ENCODE measurements at places on chromosomes 12 and 14.

DNA sequence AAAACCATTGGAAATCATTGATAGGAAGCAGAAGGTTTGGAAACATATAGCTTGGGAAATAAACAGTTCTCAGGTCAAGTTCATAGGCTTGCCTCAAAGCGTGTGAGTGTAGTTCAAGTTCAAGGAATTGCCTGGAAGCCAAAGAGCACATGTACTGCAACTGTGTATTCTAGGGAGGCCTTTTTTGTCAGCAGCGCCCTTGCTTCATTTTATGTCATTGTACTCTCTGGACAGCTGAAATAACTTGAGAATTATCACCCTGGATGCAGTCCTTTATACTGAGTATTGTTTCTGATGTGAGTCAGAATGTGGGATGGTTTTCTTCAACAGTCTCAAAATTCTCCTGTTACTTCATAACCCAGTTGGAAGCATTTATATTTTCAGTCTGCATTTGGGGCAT, 16.0 kb upstream of the EVL start:
- no peak for DNase-seq

GRCh38 chr14:71206766-71207371, 299.6 kb downstream of the PCNX1 start:
- peak; percentile 61 for DNase-seq

DNA sequence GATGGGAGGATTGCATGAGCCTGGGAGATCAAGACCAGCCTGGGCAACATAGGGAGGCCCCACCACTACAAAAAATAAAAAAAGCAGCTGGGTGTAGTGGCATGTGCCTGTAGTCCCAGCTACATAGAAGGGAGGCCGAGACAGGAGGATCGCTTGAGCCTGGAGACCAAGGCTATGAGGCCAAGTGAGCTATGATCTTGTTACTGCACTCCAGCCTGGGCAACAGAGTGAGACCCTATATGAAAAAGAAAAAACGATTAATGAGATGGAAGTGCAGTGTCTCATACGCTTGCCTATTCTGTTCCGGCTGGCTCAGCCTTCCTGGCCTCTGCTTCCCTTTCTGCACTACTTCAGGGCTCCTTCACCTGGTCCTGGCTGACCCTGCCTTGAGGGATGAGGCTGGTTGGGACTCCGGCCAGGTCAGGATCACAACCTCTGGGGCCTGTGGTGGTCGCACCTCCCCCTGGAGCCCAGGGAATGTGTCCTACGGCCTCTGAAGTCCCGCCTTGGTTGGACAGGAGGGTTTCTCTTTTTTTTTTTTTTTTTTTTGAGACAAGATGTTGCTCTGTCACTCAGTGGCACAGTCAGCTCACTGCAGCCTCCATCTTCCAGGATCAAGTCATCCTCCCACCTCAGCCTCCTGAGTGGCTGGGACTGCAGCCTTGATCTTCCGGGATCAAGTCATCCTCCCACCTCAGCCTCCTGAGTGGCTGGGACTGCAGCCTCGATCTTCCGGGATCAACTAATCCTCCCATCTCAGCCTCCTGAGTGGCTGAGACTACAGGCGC, 10.7 kb downstream of the TEDC1 start:
- no peak for DNase-seq

GRCh38 chr12:125794401-125794800, 729.2 kb downstream of the AACS start:
- DNase-seq, result peak; percentile 49

DNA sequence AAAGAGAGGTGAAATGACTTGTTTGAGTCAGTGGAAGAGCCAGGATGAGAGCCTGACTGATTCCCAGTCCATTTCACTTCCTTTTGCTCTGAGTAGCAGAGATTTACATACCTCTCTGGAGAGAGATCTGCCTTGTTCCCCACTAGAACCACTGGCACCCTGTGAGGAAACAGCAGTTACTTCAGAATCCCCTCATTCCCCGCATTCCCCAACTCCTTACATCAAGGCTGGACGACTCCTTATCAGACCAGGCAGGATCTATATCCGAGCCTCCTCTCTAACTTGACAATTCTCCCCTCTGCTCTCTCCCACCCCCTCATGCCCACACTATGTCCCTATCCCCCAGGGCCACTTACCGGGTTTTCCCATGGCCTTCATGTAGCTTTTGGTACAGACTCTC, 3.7 kb downstream of the RHEBL1 start:
- DNase-seq, result no peak

DNA sequence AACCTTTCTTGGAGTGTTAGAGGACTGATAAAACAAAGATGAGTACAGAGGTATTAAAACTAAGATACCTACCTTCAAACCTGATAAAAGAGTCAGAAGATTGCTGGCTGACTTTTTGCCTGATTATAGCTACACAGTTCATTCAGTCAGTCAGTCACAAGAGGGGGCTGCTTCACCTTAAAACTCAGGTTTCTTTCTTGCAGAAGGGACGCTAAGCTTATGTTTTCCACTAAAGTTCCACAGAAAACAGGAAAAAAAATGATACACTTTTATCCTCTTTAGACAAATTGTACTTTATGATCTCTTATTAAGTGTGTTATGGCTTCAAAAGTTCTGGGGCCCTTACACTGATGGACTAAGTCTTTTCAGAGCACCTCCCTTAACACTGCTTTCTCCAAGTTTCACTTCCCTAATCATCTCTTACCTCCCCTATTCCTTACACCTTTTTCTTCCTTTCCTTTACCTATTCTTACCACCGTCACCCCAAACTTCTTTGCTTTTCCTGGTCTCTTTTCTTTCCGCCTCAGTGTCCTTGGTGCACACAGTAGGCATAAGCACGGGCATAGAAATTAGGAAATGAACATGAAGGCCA, 448.7 kb upstream of the OR4E1 start:
- DNase-seq, result no peak

GRCh38 chr14:101088395-101088667, 184.8 kb upstream of the RTL1 start:
- no peak for DNase-seq

DNA sequence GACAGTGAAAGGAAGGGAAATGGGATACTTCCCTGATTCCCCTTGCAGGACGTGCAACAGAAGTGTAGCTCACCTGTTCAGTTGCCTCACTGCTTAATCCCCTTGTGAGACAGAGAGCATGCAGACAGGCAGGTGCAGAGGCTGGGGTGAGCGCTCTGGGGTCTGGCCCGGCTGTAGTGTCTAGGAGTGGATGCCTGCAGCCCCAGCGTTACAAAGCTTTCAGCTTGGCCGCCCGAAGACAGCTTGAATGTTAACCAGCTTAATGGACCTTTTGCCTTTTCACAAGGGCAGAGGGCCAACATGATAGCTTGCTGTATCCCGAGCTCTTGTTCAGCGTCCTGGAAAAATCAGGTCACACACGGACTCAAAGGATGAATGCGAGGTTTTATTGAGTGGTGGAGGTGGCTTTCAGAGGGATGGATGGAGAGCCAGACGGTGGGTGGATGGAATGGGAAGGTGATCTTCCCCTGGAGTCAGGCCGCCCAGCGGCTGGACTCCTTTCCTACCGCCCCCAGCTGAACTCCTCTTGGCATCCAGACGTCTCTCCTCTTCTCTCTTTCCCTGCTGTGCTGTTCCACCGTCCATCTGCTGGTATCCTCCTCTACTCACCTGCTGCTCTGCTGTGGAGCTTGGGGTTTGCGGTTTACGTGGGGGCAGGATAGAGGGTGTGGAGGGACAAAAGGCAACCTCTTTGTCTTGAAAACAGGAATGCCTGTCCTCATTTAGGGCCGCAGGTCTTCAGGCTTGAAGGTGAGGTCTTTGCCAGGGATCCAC, 86.2 kb upstream of the RESF1 start:
- DNase-seq, result no peak

DNA sequence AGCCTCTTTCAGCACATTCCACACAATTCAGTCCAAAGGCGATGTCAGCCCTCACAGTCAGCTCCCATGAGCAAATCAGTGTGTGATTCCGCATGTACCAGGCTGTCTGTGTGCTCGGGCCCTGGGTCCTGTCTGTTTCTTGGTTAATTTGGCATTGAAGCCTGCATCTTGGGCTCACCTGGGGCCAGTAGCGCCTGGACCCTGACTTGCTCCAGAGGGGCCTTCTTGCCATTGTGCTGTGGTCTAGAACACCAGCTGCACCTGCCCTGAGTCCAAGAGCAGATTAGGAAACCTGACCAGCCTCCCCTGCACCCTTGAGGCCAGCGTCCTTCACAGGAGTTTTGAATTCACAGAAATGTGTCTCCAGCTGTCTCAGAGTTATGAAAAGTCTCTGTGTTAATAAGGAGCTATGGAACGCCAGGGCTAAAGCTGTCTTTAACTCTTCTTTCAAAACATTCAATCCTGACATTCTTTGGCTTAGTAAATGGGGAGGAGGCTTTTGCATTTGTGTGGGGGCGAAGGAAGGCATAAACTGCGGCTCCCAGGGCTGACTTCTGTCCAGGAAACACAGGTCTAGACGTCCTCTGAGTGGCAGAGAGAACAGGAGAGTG, 102.2 kb downstream of the ARF6 start:
- no peak for DNase-seq
